CD4-positive, CD25-positive, alpha-beta regulatory T cell (primary cell): ENCODE measurements at places on chromosomes 16 and 17.

DNA sequence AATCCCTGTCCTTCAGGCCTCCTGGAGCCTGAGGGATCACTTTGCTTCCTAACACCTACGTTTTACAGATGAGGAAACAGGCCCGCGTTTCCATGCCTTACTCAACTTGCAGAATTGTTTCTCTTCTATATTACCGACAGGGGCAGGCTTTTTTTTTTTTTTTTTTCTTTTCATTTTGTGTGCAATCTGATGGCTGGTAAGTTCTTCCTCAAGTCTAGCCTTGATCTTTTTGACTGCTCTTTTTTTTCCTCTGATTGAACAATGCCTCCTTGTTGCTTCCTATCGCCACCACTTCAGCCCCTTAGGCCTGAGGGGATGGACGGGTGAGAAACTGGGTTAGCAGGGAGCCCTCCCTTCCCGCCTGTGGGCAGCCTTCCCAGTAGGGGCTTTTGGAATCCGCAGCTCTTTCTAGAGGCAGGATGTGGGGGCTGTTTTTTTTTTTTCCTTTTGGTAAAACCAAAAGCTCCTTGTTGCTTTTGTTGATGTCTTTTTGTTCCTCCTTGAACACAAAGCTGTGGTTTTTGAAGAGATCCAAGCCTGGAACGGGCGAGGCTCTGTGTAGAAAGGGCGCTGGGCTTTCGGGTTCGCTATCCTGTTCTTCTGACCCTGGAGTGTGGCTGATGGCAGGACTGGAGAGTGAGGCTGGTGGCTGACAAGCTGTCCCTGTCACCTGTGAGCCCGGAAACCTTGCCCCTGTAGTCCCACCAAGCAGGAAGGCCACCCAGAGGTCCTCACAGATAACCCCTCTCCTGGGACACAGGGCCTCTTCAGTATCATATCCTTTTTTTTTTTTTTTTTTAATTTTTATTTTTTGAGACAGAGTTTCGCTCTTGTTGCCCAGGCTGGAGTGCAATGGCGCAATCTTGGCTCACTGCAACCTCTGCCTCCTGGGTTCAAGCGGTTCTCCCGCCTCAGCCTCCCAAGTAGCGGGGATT lies 14.0 kb downstream of the LASP1 start:
- H3K4me3 ChIP-seq = peak overlapping the region; percentile 26
- DNase-seq = no peak
- no peaks in the 10 kb centered on the region for H3K27me3 ChIP-seq
- H3K4me1 ChIP-seq = peaks cover 87% of the 10 kb centered on the region
- peaks cover 74% of the 10 kb centered on the region for H3K36me3 ChIP-seq

DNA sequence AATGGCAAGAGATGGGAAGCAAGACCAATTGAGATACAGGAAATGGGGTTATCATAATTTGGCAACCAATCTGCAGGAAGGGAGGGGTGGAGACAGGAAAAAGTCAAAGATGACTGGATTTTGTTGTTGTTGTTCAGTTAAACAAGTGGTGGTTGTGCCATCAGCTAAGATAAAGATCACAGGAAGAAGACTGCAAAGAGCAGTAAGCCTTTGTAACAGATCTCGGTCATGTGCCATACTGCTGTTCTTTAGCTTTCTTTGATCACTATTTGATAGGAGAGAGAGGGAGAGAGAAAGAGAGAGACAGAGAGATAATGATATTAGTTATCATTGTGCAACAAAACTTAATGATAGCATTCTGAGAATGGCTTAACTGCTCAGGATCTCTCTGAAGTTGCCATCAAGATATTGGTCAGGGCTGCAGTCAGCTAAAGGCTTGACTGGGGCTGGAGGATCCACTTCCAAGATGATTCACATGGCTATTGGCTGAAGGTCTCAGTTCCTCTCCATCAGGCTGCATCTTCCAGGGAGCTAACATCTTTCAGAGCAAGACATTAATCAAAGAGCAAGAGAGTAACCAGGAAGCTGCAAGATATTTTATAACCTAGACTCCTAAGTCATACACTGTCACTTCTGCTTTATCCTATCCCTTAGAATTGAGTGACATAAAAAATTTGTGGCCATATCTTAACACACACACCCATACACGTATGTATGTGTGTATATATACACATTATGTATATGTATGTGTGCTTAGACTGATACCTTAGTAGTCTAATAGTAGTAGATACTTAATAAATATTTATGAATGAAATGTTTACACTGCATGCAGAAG lies 405.0 kb downstream of the SHISA9 start:
- no peaks in the 10 kb centered on the region for H3K4me1 ChIP-seq
- no peaks in the 10 kb centered on the region for H3K36me3 ChIP-seq
- no peaks in the 10 kb centered on the region for H3K27me3 ChIP-seq
- no peak overlapping the region for H3K4me3 ChIP-seq
- H3K27ac ChIP-seq = no peak overlapping the region
- DNase-seq = no peak

DNA sequence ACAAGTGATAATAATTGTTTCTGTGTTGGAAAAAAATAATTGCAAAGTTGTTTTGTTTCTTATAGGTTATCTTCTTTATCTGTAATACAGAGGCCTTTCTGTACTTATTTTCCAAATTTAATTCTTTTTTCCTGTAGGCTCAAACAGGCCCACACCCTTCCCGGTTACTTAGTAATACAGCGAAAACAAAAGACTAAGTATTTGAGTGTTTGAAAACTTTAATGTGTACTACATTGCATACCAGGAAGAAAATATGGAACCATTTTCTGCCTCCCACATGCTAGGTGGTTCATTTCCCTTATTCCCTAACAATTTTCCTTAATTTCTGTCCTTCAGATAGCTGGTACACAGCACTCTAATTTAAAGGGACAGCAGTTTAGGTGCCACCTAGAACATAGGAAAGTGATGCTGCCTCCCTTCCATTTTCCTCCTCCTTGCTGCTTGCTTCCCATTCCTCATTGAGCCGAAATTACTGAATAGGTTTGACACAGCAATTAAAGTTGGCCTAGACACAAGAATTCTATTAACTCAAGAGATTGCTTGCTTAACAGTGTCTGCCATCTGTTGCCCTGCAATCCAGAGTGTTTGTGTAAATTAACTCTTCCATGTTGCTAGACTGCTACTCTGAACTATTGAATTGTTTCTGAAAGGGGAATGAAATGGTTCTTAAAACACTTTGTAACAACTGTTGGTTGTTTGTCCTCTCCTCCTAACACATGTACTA lies 24.2 kb downstream of the CYB5B start:
- DNase-seq = no peak
- H3K4me1 ChIP-seq = peaks cover 25% of the 10 kb centered on the region
- no peak overlapping the region for H3K27ac ChIP-seq
- H3K4me3 ChIP-seq = no peak overlapping the region

DNA sequence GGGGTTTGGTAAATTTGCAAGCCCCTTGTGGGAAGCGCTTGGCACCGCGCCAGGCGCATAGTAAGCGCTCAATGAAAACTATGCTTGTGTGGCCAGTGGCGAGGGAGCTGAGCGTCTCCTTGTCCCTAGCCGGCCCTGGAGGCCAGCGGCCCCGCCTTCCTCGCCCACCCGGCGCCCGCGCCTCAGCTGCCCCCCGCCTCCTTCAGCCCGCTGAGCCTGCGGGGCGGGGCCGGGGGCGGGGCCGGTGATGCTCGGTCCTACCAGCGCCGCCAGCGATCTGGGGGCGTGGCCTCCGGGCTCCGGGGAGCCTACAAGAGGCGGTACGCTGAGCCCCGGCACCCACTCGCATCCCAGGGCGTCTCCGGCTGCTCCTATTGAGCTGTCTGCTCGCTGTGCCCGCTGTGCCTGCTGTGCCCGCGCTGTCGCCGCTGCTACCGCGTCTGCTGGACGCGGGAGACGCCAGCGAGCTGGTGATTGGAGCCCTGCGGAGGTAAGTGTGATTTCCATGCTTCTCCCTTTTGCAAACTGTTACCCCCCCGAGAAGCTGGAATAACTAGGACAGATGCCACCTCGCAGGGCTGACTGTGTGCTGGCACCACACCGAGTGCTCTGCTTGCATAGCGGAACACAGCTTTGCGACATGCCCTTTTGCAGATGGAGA lies at the start of gene CRISPLD2:
TSS of gene CRISPLD2 (plus strand) at position 342 of the 661 bp plus-strand sequence. CDS start 18,511 bp downstream, outside the sequence.
- peak within 1 kb of the TSS; percentile 7 for H3K4me3 ChIP-seq
- peaks cover 8% of the 10 kb centered on the region for H3K4me1 ChIP-seq
- peak; percentile 67 for DNase-seq
- H3K27me3 ChIP-seq = no peaks in the 10 kb centered on the region

GRCh38 chr16:13621639-13622038 lies 298.3 kb upstream of the ERCC4 start:
- no peaks in the 10 kb centered on the region for H3K36me3 ChIP-seq
- no peaks in the 10 kb centered on the region for H3K4me1 ChIP-seq
- no peak overlapping the region for H3K27ac ChIP-seq

GRCh38 chr16:66291833-66292232 lies 74.7 kb upstream of the CDH5 start:
- no peak overlapping the region for H3K27ac ChIP-seq
- no peaks in the 10 kb centered on the region for H3K4me1 ChIP-seq
- DNase-seq = no peak
- H3K4me3 ChIP-seq = no peak overlapping the region

- H3K4me3 ChIP-seq = no peak overlapping the region
- no peaks in the 10 kb centered on the region for H3K36me3 ChIP-seq
These were observed 855 bp downstream of the SLC22A31 start for GRCh38 chr16:89199241-89200123.

DNA sequence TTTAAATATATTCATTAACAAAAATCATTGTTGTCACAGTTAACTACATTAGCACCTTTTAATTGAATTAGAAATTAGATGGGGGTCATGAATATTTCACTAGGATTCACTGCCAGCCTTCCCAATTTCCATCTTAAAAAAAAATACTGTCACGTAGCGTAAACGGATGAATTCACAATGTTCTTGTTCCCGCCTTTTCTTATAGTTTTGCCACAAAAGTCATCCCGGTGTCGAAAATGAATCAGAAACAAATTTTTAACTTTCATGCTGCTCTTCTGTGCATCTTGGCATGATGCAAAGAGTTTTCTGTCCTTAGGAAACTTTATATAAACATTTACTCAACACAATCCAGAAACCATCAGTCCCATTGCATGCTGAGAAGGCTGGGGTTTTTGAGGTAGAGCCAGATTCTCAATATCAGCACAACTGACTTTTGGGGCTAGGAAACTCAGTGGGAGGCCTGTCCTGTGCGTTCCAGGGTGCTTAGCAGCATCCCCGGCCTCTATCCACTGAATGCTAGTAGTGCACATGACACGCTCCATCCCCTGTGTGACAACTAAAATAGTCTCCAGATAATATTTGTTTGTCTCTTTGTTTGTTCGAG lies 252.9 kb upstream of the XYLT1 start:
- no peak overlapping the region for H3K27ac ChIP-seq
- H3K4me3 ChIP-seq = no peak overlapping the region
- H3K36me3 ChIP-seq = no peaks in the 10 kb centered on the region
- no peak for DNase-seq
- no peaks in the 10 kb centered on the region for H3K4me1 ChIP-seq

- peaks cover under 1% of the 10 kb centered on the region for H3K36me3 ChIP-seq
- DNase-seq = no peak
- H3K27me3 ChIP-seq = no peaks in the 10 kb centered on the region
- no peak overlapping the region for H3K27ac ChIP-seq
These were observed 2.8 kb upstream of the TEFM start for GRCh38 chr17:30908717-30909420.

DNA sequence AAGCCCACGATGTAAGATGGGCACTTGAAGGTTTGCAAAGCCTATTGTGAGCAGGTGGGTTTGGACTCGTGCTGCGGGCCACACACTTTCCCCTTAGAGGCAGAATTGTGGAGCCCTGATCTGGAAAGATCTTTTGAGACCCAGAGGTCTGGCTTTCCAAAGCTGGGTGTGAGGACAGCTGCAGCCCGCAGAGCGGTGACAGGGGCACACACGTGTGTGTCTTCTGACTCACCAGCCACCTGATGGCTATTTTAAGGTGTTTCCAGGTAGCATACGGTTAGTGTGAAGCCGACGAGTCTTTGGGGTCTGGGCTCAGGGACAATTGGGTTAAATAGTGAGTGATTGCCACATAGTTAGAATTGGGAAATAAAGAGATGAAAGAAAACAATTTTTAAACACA lies 108.9 kb upstream of the GSE1 start:
- no peak overlapping the region for H3K27ac ChIP-seq
- H3K36me3 ChIP-seq = no peaks in the 10 kb centered on the region
- H3K4me1 ChIP-seq = no peaks in the 10 kb centered on the region
- DNase-seq = no peak

GRCh38 chr17:45784741-45785479 lies 790 bp downstream of the CRHR1 start:
- H3K27ac ChIP-seq = no peak overlapping the region
- no peak overlapping the region for H3K4me3 ChIP-seq
- H3K4me1 ChIP-seq = peaks cover 19% of the 10 kb centered on the region
- H3K36me3 ChIP-seq = no peaks in the 10 kb centered on the region
- H3K27me3 ChIP-seq = peaks cover 28% of the 10 kb centered on the region
- DNase-seq = peak; percentile 27

- no peak overlapping the region for H3K27ac ChIP-seq
- H3K27me3 ChIP-seq = peaks cover 6% of the 10 kb centered on the region
- H3K4me1 ChIP-seq = no peaks in the 10 kb centered on the region
- DNase-seq = peak; percentile 77
These were observed 49.2 kb upstream of the CBFA2T3 start for GRCh38 chr16:89026121-89026612.

GRCh38 chr17:9151091-9151490 lies 129.8 kb downstream of the NTN1 start:
- no peak overlapping the region for H3K4me3 ChIP-seq
- H3K4me1 ChIP-seq = no peaks in the 10 kb centered on the region
- no peaks in the 10 kb centered on the region for H3K27me3 ChIP-seq

GRCh38 chr16:50861970-50862411 lies 120.1 kb downstream of the CYLD start:
- DNase-seq = no peak
- peaks cover 4% of the 10 kb centered on the region for H3K27me3 ChIP-seq
- H3K27ac ChIP-seq = no peak overlapping the region
- no peaks in the 10 kb centered on the region for H3K36me3 ChIP-seq
- no peak overlapping the region for H3K4me3 ChIP-seq
- H3K4me1 ChIP-seq = no peaks in the 10 kb centered on the region

GRCh38 chr16:31513126-31513525 lies 4.9 kb upstream of the RUSF1 start:
- no peak for DNase-seq
- H3K4me3 ChIP-seq = no peak overlapping the region
- H3K4me1 ChIP-seq = peaks cover 15% of the 10 kb centered on the region
- H3K27ac ChIP-seq = no peak overlapping the region
- no peaks in the 10 kb centered on the region for H3K27me3 ChIP-seq
- no peaks in the 10 kb centered on the region for H3K36me3 ChIP-seq
